ENCODE measurements at places on chromosomes 5 and 9.

DNA sequence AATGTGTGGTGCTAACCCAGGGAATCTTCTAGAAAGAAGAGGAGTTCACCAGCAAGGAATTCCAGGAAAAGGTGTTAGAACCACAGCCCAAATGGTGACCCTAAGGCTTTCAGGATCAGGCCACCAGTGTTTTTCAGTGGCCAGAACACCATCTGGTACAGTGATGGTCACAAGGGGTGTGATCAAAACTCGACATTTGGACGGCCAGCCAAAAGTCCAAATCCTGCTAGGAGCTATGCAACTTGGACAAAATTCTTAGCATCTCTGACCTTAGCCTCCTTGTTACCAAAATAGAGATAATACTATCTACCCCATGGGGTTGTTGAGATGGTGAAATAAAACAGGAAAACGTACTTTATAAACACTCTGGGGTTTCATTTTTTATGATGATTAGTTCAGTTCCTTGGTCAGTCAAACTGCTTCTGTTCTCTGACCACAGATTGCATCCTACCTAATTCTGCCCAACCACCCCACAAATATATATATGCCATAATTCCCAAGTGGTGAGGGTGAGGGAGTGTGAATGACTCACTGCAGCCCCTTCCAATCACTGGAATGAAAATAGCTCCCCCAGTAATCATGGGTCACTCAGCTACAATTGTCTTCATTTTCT lies 210.3 kb downstream of the CDK5RAP2 start:
- no peak for DNase-seq

DNA sequence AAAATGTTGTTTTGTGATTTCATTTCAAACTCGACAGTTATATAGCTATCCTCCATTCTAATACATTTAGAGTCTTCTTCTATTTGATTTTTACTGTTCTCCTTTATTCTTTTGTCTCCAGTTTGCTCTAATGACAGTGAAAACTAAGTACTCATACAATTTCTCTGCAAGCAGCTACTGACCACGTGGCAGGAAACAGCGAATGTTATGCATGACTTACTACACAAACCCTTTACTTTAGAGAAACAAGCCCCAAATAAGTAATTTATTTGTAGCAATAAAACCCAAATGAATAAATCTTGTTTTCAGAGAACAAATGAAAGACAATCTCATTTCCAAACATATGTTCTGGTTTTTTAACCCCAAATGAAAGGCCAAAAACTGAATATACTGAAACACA lies 41.9 kb downstream of the CDH6 start:
- no peak for DNase-seq

GRCh38 chr9:121206516-121207370 lies 5.1 kb upstream of the RAB14 start:
- DNase-seq = no peak

DNA sequence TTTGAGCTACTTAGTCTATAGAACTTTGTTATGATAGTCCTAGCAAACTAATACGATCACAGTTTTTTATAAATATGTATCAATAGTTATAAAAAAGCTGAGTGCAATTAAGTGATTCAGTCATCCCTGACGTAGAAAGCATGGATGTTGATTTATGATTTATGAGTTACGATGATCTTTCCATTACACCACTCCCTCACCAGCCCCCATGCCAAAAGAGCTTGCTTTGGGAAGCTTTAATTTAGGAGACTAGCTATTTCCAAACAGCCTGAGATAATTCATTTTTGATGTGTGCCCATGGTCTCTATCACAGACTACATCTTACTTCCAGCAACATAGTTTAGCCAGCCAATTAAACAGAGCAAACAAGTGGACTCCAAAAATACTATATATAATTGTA lies 256.8 kb downstream of the GABRG2 start:
- DNase-seq = no peak

DNA sequence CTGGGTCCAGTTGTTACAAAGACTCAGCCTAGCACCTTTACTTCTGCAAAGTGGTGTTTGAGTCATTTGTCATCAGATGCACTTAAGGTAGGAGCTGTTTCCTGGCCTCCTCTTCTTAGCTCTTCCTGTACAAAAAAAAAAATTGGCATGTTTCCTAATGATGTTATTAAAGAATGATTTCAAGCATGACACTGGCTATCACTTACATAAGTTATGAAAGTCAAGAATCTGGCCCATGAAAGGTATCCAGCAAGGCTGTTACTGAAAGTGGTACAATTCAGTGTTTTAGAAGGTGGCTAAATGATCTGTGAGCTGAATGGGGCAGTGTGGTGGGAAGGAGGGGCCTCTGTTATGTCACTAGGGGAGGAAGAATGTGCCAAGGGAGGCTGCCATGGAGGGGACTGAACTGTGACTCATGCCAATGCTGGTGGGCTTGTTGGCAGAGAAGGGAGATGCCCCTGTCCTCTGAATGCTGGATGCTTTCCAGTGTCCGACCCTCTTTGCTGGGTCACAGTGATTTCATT lies 175.1 kb upstream of the MAP1B start:
- DNase-seq = no peak

GRCh38 chr5:103397739-103398581 lies 139.4 kb downstream of the MACIR start:
- no peak for DNase-seq

- DNase-seq = no peak
Measured at GRCh38 chr5:78113689-78114264, 180.7 kb downstream of the AP3B1 start.

DNA sequence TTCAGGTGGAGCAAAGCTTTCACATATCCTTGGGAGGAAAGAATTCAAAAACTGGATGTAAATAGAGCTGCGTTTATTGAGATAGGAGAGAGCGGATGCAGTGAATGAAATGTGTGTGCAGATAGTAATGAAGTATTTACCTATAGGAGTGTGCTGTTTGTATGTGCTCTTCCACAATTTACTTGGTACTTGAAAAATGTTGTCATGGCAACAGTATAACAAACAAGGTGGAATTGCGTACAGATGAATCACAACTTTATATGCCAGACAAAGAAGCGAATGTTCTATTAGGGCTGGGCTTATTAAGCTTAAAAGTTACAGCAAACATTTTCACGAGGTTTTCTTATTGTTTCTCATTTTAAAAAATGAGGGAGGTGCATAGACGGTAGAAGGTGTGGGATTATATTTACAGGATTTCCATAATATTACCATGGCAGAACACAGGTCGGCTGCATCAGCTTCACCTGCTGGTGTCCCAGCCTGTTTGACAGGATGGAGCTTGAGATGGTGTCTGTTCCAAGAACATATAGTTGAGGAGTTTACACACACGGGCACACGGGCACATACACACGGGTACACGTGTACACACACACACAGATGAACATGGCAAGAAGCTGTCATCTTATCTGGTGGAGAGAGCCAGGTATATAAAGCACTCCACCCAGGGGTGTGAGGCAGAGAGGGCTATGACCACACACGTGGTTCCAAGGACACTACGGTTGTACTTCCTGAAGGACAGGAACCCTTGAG lies 155.7 kb downstream of the RMI1 start:
- no peak for DNase-seq

GRCh38 chr9:132990781-132991180 lies 12.3 kb downstream of the GFI1B start:
- DNase-seq = no peak

DNA sequence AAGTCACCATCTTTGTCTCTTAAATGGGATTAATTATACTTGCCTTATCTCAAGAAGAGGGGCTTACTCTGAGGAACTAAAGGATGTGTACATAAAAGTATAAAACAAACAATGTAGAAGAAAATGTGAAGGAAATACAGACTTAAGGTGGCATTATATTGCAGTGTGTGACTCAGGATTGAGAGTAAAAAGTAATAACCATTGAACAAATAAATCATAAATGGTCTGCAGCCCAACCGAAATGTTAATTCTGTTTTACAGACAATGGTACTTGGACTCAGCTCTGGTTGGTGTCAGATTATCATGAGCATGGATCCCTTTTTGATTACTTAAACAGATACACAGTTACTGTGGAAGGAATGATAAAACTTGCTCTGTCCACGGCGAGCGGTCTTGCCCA lies 37.4 kb downstream of the TGFBR1 start:
- DNase-seq = no peak

DNA sequence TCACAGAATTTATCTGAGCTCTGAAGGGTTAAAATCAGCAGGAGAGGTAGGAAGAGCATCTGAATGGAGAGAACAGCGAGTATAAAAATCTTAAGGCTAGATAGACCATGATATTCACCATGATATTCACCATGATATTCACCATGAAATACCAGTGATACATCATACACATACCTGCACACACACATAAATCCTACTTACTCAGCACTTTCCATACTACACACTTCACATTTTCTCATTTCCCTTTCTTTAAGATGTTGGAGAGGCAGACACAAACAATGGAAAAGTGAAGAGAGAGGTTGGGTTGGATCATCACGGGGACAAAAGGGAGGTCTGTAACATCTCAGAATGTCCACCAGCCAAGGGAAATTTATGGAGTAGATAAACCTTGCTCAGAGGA lies 66.4 kb upstream of the ATP10B start:
- DNase-seq = no peak

DNA sequence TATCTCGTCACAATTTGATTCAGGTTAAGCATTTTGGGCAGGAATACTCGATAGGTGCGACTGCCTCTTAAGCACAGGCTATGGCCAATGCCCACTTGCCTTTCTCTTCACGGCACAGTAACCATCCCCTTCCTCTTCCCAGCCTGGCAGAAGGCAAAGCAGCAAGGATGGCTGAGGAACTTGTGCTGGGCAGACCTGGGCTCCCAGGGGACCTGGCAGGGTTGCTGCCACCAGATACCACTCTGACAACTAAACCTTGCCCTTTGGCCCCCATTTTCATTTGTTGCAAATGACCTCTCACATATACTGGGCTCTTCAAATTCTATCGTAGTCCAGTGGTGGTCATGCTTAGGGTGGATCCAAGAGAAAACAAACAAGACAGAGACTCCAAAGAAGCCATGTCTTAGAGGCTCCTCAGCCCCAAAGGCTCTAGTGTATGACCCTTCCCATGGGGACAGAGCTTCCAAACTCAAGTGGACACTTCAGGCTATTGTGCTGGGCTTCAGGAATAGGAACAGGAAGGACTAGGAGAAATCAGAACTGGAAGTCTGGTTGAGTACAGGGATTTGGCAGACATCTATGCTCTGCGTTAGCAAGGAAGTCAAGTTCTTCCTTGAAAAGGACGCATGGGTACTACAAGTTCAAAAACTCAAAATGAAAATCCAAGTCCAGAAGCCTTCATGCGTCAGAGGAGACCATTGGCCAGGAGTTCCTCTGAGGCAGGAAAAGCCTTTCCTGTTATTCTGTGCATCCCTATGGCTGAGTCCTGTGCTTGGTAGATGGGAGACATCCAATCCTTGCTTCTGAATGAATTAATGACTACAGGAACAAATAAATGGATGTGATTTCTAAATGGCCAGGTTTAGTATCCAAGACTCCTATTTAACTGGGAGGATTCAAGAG lies 64.6 kb upstream of the PLPP1 start:
- DNase-seq = no peak

GRCh38 chr9:89926691-89927220 lies 321.9 kb downstream of the GADD45G start:
- no peak for DNase-seq

DNA sequence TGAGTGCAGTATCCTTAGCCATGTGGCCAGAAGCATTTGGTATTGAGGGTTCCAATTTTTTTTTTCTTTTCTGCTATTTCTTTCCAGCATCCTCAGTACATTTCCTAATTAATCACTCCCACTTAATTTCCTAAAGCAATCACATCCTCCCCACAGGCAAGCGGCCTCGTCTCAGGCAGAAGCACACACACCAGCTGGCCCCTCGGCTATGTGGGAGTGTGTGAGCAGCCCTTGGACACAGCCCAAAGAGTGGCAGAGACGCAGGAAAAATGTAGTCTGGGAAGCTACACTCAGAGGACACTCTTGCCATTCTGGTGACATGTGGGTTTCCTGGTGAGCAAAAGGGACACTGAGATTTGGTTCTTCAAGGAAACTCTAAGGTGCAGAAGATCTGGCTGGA lies 20.7 kb downstream of the SLIT3 start:
- DNase-seq = no peak

- DNase-seq = no peak
Measured at GRCh38 chr9:109051733-109052132, 38.4 kb upstream of the CTNNAL1 start.

- peak; percentile 55 for DNase-seq
Measured at GRCh38 chr5:181188700-181189362, 16.2 kb downstream of the TRIM7 start.

DNA sequence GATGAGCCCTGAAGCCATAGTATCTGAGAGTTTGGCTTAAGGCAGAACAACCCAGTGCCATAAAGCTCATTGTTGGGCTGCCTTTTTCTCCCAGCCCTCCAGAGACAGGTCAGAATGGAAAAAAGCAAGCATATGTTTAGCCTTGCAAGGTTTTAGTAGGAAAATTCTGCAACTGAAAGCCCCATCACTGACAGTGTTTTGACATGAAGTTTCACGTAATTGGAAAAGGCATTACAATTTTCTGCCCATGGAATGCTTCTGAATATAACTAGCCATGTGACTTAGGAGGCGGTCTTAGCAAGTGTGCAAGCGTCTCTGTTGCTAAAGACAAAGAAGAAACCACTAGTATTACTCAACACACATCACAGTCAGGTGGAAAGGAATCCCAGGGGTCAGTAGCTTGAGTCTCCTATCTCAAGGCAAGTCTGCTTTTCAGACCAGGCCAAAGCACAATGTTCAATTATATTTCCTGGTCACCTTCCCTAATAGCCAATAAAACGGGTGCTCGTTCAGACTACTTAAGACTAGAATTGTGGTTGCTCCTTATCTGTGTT lies 117.6 kb downstream of the CARTPT start:
- no peak for DNase-seq

DNA sequence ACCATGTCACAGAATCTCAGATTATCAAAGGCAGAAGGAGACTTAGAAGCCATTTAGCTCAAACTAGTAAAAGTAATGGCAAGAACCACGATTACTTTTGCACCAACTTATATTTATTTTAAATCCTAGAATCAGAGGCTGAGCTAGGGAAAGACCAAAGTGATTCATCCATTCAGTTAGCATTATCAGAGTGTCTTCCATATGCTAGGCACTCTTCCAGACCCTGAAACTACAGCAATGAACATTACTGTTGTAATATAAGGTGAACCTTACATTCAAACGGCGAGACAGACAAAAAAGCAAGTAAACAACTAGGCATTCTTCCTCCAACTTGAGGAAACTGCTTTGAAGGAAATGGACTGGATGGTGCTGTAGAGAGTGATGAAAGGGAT lies 7.9 kb downstream of the PDE6A start:
- DNase-seq = no peak

- no peak for DNase-seq
Measured at GRCh38 chr5:42950116-42950455, 90.0 kb downstream of the ANXA2R start.

- DNase-seq = no peak
Measured at GRCh38 chr5:31553863-31554262, 21.8 kb downstream of the C5orf22 start.

Measured in HEK293T (cell line).